ENCODE measurements at places on chromosomes 7 and 10.

- DNase-seq, result no peak
These were observed 34.9 kb downstream of the BAIAP2L1 start for GRCh38 chr7:98365863-98366561.

- DNase-seq, result peak; percentile 7
These were observed 44.2 kb upstream of the DPYSL4 start for GRCh38 chr10:132142396-132143161.

GRCh38 chr7:30476459-30477145 is 2.0 kb downstream of the NOD1 start:
- DNase-seq, result no peak

DNA sequence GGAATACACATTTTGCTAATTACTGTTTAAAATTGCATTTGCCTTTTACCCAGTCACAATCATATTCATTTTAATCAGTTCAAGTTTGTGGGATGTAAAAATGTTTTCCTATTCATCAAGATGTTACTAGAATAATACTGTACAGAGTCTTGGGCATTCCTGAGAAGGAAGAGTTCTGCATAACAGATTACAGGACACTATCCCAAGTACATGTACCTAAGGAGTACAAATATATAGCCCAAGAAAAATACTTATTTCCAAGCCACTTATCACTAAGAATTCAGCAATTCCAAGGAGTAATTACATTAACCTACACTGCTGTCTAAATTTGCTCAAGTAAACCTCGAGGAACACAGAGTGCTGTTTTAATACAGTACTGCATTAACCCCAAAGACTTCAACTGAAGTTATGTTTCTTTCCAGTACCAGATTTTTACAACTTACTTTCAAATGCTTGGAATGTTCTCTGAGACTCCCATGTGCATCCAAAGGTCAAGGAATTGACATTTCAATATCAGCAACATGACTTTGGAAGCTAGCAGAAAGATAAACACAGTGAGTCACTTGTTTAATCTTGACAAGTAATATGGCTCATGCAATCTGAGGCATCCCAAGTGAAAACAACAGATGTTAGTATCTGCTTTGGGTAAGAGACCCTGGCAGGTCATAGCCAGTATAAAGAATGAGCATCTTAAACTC is 125.4 kb upstream of the BET1 start:
- DNase-seq, result no peak

- DNase-seq, result no peak
These were observed 155.7 kb downstream of the PLXNA4 start for GRCh38 chr7:132420527-132420926.

GRCh38 chr7:99531354-99531765 is 20.6 kb downstream of the FAM200A start:
- no peak for DNase-seq

DNA sequence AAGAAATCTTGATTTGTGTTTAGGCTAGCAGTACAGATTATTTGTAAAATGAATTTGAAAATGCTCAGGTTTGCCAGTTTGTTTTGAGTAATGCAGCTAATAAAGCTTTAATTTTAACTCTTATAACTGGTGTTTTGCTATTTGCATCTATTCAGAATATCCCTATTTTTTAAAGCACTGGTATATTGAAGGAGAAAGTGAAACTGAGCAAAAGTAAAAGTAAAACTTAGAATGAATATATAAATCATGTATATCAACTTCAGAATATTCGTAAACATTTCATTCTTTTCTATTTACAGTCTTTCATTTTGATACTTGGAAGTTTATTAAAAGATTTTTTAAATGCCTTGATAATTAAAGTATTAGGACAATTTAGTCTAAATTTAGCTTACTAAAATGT is 26.2 kb downstream of the TASOR2 start:
- DNase-seq, result no peak

DNA sequence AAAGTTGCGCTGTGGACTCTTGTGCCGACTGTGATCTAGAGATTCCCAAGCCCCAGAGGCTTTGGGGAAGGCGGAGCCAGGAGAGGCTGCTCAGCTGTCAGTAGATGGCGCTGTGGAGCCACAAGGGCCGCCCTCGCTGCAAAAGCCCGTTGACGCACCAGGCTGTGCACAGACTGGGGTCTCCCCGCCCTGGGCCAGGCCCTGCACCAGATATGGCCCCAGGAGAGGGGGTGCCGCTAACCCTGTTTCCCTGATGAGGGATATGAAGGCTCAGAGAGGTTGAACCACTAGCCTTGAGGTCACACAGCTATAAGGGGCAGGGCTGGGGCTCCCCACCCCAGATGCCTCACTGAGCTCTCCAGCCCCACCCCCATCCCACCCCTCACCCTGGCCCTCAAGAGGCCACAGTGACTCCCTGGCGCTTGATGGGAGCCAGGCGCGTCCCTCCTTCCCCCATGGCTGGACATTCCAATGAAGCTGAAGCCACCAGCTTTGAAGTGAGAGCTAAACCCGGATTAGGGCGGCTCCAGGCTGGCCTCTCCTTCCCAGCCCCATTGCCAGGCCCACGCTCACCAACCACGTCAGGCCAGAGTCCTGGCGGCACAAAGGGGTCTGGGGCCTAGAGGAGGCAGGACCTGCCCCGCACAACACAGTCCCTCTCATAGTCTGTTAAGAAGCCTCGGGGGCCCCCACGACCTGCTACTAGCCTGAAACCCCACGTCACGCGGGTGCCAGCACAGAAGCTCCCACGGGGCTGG is 26.4 kb downstream of the MYL10 start:
- peak; percentile 75 for DNase-seq

DNA sequence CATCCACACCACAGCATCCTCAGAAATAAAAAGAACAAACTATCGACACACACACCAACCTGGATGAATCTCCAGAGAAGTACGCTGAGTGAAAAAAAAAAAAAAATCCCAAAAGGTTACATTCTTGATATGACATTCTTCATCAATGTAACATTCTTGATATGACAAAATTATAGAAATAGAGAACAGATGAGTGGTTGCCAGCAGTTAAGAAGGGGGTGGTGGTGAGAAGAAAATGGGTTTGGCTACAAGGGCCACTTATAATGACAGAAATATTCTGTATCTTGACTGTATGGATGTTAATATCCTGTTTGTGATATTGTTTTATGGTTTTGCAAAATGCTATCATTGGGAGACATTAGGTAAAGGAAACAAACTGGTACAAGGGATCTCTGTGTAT is 36.9 kb downstream of the VSTM4 start:
- DNase-seq, result no peak

DNA sequence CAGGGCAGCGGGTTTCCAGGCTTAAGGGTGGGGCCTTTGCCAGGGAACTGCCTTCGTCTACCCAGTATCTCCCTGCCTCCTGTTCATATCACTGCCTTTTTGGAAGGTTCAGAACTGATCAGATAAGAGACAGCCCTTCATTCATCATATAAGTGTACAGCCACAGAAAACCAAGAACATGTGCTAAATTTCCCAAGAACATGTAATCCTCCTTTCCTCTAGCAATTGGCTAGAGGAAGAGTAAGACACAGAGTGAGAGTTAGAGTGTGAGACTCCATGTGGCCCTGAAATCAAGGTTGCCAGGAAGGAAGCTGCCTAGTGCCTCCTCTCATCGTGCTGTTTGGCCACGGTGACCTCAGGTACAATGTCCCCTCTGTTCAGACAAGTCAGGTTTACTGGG is 770.9 kb downstream of the TNS3 start:
- no peak for DNase-seq

- DNase-seq, result no peak
These were observed at the start of gene GIMAP5 for GRCh38 chr7:150737265-150738055. Gene GIMAP5 (plus strand): TSS chr7:150737418. CDS start chr7:150740885, 3,467 bp downstream.

Data from RKO (cell line).